ENCODE measurements at places on chromosomes 13 and 19.

DNA sequence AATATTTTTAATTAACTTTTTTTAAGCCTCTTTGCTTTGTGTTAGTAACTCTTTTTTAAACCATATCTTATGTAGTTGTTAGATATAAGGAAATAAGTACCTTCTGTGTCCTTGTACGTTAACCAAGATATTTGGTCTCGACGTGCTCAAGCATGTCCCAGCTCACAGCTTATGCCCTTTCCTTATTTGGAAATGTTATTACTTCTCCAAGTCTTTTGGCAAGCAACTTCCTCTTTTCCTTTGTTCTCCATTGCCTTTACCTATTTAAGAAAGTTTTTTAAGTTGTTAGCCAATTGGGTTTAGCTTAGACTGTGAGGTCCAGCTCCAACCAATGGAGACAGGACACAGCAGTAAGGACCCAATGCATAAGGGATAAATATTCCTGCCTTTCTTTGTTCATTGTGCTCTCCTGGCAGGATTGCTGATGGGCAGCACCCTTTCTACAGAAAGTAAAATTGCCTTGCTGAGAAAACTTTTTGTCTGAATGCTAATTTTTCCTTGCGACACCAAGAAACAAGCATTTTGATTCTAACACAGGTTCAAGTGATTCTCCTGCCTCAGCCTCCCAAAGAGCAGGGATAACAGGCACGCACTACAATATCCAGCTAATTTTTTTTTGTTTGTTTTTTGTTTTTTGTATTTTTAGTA is 5.2 kb downstream of the DKKL1 start:
- DNase-seq = no peak

GRCh38 chr19:1837625-1838105 is 10.6 kb downstream of the REXO1 start:
- DNase-seq = no peak

DNA sequence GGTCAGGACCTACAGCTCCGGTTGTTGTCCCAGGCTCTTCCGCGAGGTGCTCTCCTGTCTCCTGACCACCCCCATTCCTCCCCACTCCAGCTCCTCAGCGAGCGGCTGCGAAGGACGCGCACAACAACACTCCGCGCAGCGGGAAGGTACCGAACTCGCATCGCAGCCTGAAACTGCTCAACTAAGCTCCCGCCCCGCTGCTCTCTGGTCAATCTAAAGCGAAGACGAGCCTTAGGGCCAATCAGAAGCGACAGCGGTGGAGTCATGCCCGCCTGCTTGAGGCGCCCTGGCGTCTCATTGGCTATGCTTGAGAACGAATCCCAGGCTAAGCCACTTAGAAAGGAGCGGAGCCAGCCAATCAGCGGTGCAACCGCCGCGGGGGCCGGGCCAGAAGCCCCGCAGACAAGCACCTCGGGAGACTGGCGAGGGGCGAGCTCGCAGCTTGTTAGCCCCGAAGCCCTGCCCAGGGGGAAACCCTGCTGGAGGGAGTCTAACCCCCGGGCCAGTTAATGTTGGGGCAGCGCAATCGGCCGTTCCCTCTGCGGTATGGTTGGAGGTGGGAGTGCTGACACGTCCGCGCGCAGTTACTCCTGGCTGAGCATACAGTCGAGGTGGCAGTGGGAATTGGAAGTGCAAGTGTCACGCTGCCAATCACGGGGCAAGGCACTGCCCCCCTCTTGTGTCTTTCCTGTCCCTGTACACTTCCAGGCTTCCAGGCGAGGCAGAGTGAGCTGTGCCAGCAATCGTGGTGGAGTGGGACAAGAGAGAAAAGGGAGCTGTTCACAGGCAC is 1.9 kb upstream of the ZBTB32 start:
- peak; percentile 99 for DNase-seq

- no peak for DNase-seq
Observed at GRCh38 chr19:52206481-52206880, 16.6 kb downstream of the PPP2R1A start.

DNA sequence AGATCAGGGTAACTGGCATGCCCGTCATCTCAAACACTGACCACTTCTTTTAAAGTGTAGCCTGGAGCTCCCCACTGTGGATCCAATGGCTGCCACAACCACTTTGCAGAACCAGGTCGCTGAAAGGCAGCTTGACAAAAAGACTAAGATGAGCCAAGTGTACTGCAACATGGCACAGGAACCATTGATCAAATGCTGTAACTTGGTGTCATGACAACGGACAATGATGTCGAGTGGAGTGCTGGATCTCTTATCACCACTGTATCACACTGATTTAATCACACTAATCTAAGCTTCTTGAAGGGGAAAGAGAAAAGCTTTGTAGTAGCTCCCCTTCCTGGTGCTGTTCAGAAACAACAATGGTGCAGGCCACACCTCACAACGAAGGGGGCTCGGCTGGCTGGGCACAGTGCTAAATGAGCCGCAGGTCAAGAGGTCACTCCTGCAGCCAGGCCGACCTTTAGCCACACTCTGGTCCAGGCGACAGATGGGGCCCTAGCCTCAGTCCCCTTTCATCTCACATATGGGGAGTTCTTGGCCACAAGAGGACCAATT is 2.2 kb upstream of the TNFRSF19 start:
- no peak for DNase-seq

- no peak for DNase-seq
Observed at GRCh38 chr13:23021906-23022305, 158.9 kb upstream of the SGCG start.

DNA sequence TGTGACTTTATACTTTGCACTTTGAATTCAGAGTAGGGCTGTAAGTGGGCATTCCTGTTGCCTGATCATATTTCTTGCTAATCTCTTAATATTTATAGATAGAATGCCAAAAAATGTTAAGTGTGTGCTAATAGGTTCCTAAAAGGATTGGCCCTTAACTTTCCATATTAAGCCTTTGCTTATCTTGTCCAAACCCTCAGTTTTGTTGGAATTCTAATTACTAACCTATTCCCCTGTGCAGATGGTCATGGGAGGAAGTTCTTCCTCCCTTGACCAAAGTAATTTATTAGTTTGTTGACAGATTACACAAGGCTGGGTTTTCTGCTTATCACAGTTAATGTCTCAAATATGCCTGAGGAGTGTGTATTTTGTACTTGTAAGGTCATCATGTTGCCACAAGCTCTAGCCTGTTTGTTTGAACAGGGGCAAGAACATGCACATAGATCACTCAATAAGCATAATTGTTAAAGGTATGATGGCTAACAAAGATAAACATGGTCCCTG is 541.1 kb upstream of the SPRY2 start:
- DNase-seq = no peak

DNA sequence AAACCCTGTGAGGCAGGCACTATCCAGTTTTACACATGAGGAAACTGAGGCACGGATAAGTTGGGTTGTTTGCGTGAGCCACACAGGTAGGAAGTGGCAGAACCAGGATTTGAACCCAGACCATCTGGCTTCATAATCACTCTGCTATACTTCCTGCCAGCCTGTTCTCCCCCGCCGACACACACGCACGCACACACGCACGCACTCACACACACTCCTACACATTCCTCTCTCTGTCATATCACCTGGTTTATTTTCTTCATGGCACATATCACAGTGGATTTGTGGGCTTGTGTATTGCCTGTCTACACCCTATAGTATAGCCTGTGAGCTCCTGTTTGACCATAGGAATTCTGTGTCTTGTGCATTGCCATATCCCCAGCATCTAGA is 140.0 kb downstream of the SIPA1L3 start:
- DNase-seq = no peak

- no peak for DNase-seq
Observed at GRCh38 chr13:24042710-24043440, 117.6 kb upstream of the SPATA13 start.

DNA sequence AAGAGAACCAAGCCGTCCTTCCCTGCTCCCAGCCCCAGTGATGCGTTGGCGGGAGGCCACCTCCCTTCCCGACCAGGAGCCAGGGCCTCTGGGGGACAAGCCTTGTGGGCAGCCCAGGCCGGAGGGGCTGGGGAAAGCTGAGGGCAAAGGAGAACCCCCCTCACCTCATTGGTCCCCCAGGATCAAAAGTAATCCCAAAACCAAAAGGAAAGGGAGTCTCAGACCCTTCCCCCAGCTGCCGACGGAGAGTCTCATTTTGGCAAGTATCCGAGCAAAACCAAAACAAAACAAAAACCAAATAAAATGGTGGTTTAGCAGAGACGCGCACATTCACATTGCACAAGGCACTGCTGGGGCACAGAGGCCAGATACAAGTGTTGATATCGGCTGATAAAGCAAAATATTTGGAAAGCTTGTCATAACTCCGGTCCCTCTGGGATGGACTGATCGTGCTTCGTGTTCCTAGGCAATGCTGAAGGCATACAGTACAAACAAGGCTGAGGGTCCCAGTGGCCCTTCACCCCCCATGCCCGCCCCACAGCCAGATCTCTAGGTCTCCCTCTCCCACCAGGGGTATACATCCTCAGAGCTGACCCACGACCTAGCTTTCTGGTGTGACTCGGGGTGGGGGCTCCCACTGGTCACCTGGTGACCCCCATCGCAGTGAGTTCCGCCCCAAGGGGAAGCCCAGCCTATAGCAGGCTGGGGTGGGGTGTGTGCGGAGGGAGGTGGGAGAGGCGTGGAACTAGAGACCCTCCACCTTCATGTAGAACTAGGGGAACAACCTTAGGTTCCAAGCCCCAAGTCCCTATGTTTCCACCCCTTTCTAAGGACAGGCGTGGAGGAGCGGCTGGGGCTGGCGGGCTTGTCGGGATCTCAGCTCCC is 2.1 kb downstream of the CEBPA start:
- no peak for DNase-seq

GRCh38 chr13:45662162-45662561 is 40.0 kb upstream of the CBY2 start:
- DNase-seq = no peak

- no peak for DNase-seq
Observed at GRCh38 chr13:114048443-114048842, 74.6 kb upstream of the C13orf46 start.

DNA sequence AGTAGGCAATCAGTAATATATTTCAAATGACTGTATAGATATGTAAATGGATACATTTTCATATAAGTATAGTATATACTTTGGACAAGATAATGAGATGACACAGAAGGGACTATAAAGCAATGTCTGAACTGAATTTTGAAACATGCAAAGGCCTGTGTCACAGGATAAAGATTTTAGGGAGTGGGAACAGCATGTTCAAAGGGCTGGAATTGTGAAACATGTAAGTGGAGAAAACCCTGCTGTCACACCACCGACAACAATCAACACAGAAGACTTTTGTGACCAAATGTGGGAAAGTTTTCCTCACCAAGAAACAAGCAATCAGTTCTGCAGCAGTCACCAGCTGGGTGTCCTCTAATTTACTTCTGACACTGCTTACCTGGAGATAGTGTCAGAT is 42.9 kb downstream of the LPAR6 start:
- DNase-seq = no peak

DNA sequence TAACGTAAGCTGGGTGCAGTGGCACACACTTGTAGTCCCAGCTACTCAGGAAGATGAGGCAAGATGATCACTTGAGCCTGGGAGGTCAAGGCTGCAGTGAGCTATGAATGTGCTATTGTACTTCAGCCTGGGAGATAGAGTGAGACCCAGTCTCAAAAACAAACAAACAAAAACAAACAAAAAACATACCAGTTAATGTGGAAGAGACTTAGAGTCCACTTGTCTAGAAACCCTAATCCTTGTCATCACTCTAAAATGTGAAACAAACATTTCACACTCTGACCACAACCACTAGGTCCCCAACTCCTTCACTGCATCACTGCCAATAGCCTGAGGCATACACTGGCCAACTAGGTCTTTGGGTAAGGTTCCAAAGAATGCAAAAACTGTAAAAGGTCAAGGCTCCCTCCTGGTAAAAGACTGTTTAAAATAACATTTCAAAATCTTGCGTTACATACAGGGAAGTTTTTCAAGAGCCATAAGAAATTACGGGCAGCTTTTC is 28.6 kb upstream of the CYP2B6 start:
- no peak for DNase-seq

DNA sequence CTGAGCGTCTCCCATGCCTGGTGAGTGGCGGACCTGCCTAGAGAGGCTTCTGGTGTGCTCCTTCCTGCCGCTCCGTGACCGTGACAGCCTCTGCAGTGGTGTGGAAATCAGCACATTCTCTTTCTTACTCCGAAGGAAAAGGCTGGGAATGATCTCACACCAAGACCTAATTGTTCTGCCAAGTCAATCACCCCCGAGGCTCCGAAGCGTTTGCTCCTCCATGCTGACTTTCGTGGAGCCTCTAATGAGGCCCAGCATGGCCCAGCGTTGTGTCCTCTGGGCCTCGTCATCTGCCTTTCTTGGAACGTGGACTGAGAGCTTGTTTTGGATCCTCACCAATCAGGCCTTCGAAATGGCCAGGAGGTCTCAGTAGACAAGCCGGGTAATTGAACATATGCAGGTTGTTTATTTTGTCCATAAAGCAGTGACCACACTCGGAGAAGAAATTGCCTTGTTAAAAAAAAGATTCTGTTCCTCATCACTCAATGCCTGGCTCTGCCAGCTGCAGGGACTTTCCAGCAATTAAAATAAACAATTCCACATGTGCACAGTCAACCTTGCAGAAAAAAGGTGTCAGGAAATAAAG is 107.1 kb downstream of the UBL3 start:
- no peak for DNase-seq

- no peak for DNase-seq
Observed at GRCh38 chr13:100630555-100630954, 42.0 kb upstream of the GGACT start.

DNA sequence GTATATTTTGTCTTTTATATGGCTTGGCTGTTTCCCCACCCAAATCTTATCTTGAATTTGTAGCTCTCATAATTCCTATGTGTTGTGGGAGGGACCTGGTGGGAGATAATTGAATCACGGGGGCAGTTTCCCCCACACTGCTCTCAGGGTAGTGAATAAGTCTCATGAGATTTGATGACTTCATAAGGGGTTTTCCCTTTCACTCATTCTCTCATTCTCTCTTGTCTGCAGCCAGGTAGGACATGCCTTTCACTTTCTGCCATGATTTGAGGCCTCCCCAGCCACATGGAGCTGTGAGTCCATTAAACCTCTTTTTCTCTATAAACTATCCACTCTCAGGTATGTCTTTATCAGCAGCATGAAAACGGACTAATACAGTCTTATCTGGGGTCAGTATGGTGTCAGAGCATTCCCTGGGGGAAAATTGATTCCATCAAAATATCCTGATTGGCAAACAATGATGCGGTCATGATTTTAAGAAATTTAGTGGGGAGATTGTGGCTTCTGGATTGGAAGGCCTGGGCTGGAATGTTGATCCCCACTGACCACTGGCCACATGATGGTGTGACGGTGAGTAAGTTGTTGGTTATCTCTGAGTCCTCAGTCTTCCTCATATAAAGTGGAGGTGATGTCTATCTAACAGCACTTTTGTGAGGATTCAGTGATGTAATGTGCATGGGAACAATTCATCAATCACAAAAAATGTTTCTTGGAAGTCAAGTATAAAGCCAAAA is 27.5 kb upstream of the ANKRD10 start:
- no peak for DNase-seq

DNA sequence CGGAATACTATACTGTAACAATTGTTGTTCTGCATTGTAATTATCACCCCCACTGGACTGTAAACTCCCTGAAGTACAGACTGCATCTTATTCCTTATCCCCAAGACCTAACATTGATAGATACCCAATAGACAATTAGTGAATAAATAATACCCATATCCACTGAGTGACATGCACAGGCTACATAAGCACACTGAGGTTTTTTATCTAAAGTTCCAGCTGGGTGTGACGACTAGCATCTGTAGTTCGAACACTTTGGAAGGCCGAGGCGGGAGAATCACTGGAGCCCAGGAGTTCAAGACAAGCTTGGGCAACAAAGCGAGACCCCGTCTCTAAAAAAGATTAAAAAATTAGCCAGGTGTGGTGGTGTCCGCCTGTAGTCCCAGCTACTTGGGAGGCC is 2.5 kb downstream of the KPNA3 start:
- no peak for DNase-seq
